ENCODE measurements at places on chromosomes 2 and 18.

GRCh38 chr2:29129586-29130281 is 14.5 kb downstream of the CLIP4 start:
- DNase-seq: no peak

DNA sequence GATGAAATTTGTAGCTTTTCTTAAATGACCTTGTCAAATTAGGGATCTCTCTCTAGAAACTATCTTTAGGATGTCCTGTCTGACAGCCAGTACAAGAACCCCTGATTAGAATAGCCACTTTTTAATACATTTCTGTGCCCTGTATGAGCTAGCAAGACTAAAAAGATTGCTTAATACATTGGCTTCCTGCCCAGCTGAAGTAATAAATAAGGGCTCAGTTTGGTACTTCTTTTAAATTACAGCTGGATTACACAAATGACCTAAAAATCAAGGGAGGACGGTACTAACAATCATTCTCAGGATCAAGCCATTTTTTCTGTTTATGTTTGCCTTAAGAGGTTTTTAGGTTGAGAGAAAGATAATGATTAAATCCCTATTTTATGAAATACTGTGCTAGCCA is 11.6 kb upstream of the OLA1 start:
- DNase-seq: no peak

DNA sequence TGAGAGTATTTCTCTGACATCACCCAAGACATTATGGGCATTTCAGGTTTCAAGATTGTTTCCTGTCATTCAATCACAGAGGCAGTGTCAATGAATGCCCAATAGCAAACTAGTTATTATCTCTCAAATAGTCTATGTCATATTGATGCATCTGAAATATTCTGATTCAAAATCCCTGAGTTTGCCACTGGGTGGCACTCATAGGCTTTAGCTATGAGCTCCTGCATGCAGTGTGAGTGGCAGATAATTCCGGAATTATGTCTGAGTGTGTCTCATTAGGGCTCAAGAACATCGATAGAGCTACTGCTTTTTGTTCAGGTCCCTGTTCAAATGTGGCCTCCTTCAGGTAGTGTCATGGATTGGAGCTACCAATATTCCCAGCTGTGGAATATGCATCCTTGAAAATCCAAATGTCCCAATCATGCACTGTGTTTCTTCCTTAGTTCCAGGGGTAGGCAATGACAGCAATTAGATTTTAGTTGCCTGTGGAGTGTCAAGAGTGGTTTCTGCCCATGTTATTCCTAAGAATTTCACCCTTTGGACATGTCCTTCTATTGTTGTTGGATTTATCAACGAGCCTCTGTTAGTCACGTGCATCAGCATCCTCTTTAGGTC is 7.8 kb upstream of the OR6B3 start:
- no peak for DNase-seq

- no peak for DNase-seq
These were observed 294.9 kb upstream of the CYRIA start for GRCh38 chr2:16960579-16960978.

GRCh38 chr2:43853141-43854081 is 14.6 kb downstream of the ABCG8 start:
- DNase-seq: no peak

DNA sequence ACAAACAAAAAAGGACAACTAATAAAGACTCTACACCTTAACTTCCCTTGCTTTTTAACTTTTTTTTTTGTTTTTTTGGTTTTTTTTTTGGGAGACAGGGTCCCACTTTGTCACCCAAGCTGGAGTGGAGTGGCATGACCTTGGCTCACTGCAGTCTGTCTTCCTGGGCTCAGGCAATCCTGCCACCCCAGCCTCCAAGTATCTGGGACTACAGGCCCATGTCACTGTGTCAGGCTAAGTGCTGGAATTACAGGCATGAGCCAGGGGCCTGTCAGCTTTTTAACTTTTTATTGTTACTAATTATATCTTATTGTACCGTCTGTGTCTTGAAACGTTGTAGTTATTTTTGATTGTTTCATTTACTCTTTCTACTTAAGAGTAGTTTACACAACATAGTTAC is 25.5 kb downstream of the WDR7 start:
- no peak for DNase-seq
